Activated T-cell treated with anti-CD3 and anti-CD28 coated beads, Interleukin-2, amount 50 U/mL, for 48 hours (primary cell): ENCODE measurements at places on chromosomes 4 and X.
A peak's percentile ranks its signal among the peaks of the same experiment; 100 is the strongest.

DNA sequence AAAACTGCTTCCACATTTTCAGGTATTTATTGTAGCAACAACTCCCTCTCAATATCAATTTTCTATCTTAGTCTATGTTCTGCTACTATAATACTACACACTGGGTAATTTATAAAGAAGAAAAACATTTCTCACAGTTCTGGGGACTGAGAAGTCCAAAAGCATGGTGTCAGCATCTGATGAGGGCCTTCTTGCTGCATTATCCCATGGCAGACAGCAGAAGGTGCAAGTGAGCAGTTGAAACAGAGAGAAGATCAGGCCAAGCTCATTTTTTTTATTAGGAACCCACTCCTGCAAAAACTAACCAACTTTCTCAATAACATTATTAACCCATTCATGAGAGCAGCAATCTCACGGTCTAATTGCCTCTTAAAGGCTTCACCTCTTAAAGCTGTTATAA, 376.0 kb downstream of the RAB28 start:
- DNase-seq, result no peak

GRCh38 chr4:36320117-36320896, 38.9 kb downstream of the DTHD1 start:
- no peak for DNase-seq

- DNase-seq, result no peak
Observed at GRCh38 chrX:96752781-96753180, 68.1 kb downstream of the DIAPH2 start.

- DNase-seq, result no peak
Observed at GRCh38 chrX:132740316-132741123, 217.9 kb downstream of the HS6ST2 start.

DNA sequence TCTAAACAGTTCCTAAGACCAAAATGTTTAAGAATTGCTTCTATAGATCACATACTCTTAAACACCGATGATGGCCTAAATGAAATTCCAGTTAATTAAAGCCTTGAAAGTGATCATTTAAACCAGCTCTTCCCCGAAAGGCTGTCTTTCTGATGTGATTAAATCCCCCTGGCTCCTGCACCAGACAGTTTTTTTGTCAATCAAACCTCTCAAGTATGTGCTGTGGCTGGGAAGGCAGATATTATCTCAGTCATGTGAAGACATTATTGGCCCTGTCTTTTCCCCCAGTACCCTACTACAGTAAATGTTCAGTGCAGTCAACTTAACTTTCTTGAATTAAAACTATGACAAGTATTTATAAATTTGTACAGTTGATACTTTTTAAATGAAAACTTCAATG, 121.0 kb upstream of the MYOZ2 start:
- DNase-seq, result no peak

- DNase-seq, result no peak
Observed at GRCh38 chr4:124334119-124334518, 378.4 kb downstream of the ANKRD50 start.

DNA sequence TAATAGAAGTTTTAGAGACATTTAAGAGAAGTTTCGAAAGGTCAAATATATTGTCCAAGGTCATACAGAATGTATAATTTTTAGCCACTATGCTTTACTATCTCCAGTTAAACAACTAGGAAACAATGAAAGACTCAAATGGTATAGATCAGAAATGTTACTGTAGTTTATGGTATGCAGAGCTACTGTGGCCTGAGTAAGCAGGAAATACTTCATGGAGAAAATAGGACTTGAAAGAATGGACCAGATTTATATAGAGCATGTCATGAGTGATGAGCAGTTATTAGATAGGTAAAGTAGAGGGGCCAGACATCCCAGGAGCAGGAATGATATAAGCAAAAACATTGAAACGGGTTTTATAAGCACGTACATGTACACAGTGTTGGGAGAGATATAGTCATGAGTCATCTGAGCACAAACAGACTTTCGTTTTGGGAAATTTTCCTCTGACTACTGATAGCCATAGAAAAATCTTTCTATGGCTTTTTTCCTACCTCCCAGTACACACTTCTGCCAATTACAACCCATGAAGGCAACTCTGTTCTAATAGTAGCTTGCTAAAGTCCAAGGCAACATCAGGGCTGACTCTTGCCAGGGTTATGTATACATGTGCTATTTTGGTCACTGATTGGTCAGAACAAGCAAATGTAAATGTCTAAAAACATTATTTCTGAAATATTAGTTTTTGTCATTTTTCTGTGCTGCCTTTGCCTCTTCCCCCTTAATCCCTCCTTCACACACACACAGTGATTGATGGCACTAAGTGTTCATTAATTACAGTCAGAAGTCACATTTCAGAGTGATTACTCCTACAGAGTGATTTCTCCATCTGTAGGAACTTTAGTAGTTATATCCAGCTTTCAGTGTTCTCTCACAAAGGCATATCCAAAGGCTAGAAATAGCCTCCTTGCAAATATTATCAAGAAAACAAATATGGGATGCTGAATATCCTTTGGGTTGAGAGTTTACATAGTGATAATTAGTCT, 198.7 kb downstream of the ENOX2 start:
- DNase-seq, result no peak

DNA sequence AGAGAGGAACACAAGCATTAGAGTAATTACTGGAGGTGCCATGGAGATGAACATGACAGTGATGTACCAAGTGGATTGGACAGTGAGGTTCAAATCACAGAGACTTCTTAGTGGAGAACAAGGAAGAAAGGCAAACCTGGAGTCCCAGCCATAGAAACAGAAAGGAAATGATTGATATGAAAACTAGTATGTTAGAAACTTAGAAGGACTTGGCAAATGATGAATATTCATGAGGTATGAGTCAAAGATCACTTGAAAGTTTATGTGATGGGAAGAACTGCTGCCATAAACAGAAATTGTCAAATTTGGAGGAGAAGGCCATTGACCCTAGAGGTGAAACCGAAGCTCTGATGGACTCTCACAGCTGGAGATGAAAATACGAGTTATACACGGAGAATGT, 88.2 kb downstream of the PHOX2B start:
- DNase-seq, result no peak

DNA sequence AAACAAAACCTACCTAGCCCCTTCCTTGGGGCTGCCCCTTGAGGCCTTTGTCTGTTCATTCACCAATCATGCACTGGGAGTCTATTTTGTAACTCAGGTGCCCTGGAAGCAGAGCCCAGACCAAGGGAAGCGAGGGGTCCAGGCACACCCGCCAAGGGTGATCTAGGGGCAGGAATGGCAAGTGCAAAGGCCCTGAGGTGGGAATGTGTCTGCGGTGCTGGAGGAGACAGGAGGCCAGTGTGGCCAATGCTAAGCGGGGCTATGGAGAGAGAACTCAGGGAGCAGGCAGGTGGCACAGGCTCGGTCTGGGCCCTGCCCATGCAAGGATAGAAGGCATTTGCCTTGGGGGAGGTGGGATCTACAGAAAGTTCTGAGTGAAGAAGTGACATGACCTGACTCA, 3.5 kb upstream of the SH3BP2 start:
- no peak for DNase-seq

GRCh38 chr4:95358421-95358820, 190.4 kb downstream of the UNC5C start:
- no peak for DNase-seq

GRCh38 chr4:38023347-38024205, 63.4 kb downstream of the PTTG2 start:
- DNase-seq, result no peak

DNA sequence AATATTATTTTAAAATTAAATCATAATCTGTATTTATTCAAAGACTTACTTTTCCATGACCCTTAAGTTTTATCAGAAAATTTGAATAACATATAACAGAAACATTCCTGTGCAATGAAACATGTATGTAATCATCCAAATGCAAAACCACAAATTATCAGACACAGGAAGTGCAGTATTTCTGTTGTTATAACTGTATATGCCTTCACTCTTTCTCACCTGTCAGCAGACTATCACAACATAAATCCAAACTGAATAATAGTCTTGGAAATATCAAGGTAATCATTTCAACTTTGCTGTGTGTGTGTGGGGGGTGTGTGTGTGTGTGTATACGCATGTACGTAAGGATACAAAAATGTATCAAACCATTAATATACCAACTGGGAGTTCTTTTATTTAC, 285.9 kb downstream of the SLC7A11 start:
- no peak for DNase-seq

- no peak for DNase-seq
Observed at GRCh38 chr4:76744241-76744921, 153.6 kb downstream of the SOWAHB start.

DNA sequence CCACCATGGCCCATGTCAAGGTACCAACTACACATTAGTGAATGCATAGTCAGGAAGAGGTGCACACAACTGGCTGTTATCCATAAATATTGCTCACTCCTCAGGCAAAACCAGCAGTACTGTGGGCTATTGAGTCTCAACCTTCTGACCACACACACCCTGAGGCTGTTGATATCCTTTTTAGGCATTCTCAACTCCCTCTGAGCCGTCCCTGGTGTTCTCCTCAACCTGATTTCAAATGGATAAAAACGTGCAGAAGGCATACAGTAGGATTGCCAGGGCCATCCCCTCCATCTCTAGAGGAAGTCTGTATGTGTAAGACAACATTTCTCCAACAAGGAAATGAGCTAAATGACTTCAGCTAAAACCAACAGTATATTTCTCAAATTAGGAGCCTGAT, 98.7 kb upstream of the KLHL13 start:
- no peak for DNase-seq

DNA sequence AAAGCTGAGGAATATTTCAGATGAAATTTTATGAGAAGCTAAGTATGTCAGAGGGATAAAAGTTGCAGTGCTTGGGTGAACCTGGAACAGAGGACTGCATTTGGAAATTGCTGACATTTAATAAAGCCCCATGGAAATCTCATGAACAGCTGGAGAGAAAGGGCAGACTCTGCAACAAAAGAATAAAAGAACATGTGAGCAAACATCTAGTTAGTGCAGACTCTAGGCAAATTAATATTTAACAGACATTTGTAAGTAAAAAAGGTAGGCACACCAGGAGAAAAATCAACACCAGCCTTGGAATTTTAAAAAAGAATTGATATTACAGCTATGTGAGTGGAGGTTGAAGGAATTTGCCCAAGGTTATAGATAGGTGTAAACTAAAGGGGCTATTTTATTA, 114.6 kb upstream of the PUDP start:
- no peak for DNase-seq

DNA sequence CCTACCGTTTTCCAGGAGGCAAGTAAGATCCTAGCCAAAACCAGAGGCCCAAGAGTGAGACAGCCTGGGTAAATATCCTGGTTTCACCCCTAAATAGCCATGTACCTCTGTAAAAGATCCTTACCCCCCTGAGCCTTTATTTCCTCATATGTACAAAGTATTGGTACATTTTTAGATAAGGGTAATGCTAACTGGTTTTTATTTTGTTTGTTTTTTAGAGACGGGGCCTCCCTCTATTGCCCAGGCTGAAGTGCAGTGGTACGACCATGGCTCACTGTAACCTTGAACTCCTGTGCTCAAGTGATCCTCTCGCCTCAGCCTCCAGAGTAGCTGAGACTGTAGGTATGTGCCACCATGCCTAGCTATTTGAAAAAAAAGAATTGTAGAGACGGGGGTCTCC, 29.4 kb downstream of the SERPINA7 start:
- DNase-seq, result no peak

- DNase-seq, result no peak
Observed at GRCh38 chr4:139795527-139796314, 130.1 kb downstream of the MGST2 start.

- no peak for DNase-seq
Observed at GRCh38 chrX:136766785-136767103, 14.0 kb downstream of the ARHGEF6 start.

DNA sequence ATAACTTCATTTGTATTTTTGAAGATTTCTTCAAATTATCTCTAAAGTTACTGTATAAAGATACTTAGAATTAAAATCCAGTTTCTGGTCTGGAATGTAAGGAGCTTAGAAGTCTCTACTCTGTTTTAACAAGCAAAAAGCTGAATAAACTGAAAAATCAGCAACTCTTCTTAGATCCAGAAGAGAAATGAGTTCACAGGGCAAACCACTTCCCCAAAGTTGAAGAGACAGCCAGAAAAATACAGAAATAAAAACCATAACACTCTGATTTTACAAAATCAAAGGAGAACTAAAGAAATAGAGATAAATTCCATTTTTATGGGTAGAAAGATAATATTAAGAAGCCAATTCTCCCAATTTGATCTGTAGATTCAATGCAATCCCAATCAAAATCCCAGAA, 1166.8 kb downstream of the ADGRL3 start:
- DNase-seq, result no peak

GRCh38 chr4:54941994-54942552, 183.3 kb downstream of the KDR start:
- DNase-seq, result peak; percentile 26

GRCh38 chr4:10347281-10347795, 109.9 kb downstream of the ZNF518B start:
- DNase-seq, result no peak

DNA sequence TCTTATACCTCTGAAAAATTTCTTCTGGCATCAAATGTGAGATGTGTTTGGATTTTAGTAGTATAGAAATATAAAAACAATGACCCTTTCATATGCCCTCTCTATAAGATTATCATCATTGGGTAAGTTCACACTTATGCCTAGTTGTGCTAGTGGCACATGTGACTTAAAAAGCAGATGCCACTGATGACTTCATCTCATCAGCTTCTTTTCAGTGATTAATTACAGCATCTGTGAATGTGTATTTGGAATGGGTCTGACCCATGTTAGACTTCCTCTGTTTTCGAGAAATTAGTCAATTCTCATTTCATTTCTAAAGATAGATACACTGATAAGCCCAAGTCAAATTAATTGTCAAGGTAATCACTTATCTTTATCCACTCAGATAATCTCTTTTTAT, 698.7 kb downstream of the GABRG1 start:
- no peak for DNase-seq
